ENCODE measurements at places on chromosomes 11 and 22. TPM values are rescaled to one million over a fixed set of nuclear protein-coding genes. Genes with fewer than 3 reads are reported as not detected.

Gene MYBPC3
- polyA plus RNA-seq: not detected

Gene APOBEC3H
- polyA plus RNA-seq: 11.7 TPM

Gene CRYBA4
- polyA plus RNA-seq: not detected

Gene APOL6
- polyA plus RNA-seq: 26.1 TPM

Gene MUC6
- polyA plus RNA-seq: not detected

Gene FXYD6
- not detected for polyA plus RNA-seq

Gene SCN3B
- 0.22 TPM for polyA plus RNA-seq
